ENCODE measurements at places on chromosomes 6 and 20.

- DNase-seq = no peak
Observed at GRCh38 chr6:106870069-106870468, 104.5 kb downstream of the CD24 start.

DNA sequence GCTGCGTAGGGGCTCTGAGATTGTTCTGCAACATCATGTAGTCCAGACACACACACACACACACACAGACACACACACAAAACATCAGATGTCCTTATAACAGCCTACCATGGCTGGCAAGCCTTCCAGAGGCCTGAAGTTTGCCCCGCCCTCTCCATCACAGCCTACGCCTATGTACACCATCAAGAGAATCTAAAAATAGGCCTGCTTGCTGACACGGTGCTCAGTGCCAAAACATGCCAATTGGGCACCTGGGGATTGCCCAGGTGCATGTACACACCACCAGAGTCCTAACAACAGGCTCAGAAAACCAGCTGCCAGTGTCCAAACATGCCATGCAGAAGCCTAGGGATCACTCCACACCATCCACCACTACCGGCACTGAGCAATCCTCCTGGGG lies 391.7 kb upstream of the SPTLC3 start:
- DNase-seq = no peak

- no peak for DNase-seq
Observed at GRCh38 chr6:149249370-149250357, 67.8 kb upstream of the TAB2 start.

GRCh38 chr20:44083220-44083933 lies 103.6 kb downstream of the JPH2 start:
- peak; percentile 46 for DNase-seq

DNA sequence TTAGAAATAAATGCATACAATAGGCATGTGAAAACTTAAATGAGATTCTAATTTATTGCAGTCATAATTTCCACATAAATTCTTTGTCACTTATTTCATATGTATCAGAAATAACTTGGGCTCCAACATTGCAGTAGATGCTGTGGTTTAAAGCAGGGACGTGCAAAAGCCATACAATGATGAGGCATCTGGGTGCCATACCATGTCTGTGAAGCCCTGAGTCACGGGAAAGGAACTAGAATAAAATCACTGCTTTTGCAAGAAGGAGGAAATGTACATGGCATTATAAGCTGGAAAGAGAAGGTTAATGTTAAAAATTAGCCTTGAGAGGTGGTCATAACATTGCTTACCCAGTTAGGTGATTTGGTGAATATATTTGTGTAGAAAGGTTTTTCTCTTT lies 180.4 kb downstream of the SASH1 start:
- DNase-seq = peak; percentile 77

Data from amniotic stem cell (primary cell).